ENCODE measurements at places on chromosomes 5 and 9.

- DNase-seq = no peak
Observed at GRCh38 chr5:133773247-133774202, 161.2 kb upstream of the FSTL4 start.

GRCh38 chr5:104731331-104731730, 1168.7 kb upstream of the NUDT12 start:
- no peak for DNase-seq

- no peak for DNase-seq
Observed at GRCh38 chr5:40518485-40518917, 161.2 kb upstream of the PTGER4 start.

GRCh38 chr5:107531308-107531707, 139.4 kb downstream of the EFNA5 start:
- DNase-seq = no peak

DNA sequence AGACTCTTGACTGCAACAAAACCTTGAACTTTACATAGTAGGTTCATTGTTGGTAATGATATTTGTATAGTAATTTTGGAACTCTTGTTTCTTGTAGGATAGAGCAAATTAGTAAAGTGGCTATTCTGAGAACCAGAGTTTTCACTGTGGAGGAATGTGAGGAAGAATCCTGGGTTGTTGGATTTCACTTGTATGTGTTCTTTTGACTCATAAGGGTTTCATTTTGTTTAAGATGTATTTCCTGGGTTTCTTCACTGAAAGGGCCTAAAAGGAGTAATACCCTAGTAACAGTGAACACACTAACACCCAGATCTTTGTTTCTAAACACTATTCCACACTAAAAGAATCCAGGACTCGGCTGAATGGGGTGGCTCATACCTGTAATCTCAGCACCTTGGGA, 20.1 kb downstream of the TTC1 start:
- DNase-seq = no peak
